ENCODE measurements at places on chromosomes 6 and 20.

DNA sequence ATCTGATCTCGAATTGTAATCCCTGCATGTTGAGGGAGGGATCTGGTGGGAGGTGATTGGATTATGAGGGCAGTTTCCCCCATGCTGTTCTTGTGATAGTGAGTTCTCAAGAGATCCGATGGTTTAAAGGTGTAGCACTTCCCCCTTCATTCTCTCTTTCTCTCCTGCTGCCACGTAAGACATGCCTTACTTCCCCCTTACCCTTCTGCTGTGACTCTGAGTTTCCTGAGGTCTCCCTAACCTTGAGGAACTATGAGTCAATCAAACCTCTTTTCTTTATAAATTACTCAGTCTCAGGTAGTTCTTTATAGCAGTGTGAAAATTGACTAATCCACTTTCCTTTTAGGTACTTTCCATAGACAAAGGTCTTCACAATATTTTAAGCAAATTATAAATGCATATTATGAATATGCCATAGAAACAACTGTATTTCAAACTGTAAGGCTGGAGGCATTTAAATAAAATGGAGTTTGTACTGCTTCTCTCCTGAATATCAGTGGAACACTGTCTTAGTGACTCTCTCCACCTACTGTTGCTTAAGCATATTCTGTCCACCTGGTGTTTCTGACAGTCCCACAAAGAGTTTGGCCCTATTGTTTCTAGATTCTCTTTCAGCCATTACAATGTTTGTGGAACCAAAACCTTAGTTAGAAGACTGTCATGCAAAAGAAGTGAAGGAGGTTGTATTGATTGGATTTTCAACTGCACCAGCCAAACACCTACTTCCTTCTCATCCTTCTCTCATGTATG is 24.3 kb upstream of the IL17A start:
- no peak for DNase-seq

DNA sequence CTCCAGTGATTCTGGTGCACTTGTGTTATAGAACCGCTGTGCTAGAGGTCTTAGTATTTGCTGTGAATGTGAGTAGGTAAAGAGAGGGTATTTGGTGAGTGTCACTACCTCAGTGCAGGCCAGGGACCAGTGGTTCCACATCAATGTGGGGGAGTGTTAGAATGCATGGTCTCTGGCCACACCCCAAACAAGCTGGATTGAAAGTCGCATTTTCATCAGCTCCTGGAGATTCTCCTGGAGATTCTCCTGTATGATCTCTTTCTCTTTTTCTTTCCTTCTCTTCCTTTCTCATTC is 26.8 kb upstream of the BCAS1 start:
- DNase-seq: no peak

DNA sequence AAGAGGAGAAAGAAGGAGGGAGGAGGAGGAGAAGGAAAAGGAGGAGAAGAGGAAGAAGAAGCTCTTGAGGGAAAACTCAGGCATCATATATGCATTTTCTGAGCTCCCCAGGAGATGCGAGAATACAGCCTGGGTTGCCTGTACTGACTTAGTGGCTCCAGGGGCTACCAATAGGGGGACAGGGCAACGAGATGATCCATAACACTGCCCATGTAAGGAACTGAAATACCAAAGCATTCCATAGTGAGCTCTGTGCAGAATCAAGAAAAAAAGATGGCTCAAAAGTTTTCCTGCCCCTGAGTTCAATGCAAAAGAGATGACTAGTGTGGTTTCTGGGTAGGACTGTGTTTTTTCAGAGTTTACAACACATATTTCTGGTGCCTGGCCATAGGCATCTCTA is 258.7 kb downstream of the ALDH8A1 start:
- DNase-seq: no peak

DNA sequence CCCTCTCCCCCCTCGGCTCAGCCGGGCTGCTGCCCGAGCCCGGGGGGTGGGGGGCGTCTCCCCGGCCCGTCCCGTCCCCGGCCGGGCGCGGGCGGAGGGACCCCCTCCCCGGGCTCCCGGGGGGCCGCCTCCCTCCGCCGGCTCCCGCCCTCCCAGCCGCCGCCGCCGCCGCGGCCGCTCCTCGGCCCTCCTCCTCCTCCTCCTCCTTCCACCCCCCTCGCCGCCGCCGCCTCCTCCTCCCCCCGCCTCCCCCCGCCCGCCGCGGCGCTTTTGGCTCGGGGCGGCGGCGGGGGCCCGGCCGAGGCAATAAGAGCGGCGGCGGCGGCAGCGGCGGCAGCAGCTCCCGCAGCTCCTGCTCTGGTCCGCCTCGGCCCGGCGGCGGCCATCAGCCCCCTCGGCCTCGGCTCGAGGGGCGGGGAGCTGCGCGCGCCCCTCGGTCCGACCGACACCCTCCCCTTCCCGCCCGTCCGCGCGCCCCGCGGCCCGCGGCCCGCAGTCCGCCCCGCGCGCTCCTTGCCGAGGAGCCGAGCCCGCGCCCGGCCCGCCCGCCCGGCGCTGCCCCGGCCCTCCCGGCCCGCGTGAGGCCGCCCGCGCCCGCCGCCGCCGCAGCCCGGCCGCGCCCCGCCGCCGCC is 38.7 kb downstream of the GNAS start:
- no peak for DNase-seq

- no peak for DNase-seq
Observed at GRCh38 chr20:12394786-12395185, 477.1 kb downstream of the BTBD3 start.

GRCh38 chr6:111692327-111693164 is 86.9 kb upstream of the TRAF3IP2 start:
- DNase-seq: no peak

DNA sequence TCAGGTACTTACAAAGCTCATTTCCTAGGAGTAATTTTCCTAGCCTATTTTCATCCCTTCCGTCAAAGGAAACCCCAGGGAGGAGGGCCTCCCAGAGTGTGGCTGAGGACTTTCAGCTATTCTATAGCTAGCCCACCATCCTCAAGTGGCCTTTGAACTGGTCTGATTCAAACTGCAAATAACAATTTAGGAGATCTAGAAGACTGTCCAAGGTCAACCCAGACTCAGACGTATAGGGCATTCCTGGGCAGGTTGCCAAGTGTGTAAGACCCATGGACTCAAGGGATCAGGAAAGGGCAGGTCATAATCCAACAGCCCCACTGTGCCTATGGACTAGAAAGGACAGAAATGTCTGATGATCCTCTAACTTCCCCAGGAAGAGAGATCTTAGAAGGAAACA is 2.1 kb upstream of the RRAGD start:
- DNase-seq: no peak
